A673 (cell line): ENCODE measurements at places on chromosomes 12 and 14.

DNA sequence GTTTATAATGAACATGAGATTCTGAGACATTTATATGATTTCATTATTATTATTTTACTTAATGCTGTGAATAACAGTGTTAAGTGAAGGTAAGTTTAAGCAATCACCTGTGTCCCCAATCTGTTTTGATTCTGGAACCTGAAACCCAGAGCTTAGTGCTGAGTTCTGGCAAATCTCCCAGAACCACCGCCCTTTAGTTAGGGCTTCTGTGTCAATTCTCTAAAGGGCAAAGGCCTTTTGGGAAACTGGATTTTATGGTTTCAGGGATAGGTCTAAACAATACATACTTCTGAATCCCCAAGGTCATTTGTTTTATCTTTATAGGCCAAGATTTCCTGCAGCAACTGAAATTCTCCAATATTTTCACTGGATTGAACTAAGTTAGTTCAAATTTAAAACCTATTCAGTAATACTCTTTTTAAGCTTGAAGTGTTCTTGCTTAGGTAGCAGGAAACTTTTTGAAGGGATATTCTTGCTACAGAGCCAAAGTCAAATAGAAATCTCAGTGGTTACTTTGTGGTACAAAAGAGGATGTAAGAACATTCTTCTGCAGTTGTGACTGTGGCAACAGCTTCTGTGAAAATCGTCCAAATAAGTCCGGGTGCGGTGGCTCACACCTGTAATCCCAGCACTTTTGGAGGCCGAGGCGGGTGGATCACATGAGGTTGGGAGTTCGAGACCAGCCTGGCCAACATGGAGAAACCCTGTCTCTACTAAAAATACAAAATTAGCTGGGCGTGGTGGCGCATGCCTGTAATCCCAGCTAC lies 10.0 kb upstream of the PKP2 start:
- DNase-seq, result no peak

DNA sequence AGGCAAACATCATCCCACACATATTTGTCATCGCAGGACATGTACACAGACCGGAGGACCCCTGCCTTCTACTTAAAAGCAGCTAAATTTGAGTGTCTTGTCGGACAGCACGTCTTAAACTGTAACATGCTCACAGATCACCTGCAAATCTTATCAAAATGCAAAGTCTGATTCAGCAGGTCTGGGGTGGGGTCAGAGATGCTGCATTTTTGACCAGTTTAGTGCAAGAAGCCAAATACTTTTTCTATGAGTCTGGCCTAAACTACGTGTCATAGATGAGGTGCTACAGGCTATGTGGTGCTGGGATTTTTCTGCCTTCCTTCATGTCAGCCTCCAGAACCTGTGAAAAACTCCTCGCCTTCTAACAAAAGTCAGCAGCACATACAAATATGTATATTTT lies 178.8 kb upstream of the LHX5 start:
- DNase-seq, result no peak

- DNase-seq, result peak; percentile 91
Measured at GRCh38 chr14:69129264-69129880, 23.5 kb downstream of the DCAF5 start.

DNA sequence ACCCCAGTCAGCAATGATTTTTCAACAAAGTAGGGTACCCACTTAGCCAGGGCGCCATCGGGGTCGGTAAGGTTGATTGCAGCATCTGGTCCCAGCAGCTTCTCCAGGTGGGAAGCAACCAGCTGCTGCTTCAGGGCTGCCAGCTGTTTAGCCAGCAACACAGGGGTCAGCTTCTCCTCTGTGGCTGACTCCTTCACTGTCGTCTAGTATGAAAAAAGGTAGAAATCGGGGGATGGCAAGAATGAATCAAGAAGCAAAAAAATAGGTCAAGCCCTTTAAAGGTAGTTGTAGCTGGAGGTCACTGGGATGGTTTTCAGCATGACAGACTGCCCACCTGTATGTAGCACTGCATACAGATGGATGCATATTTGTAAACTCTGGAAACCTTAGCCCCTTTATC lies 11.6 kb downstream of the MBD6 start:
- no peak for DNase-seq

- peak; percentile 80 for DNase-seq
Measured at GRCh38 chr12:104456417-104456949, at the start of gene CHST11. CHST11 (plus strand) TSS chr12:104456948.

- DNase-seq, result no peak
Measured at GRCh38 chr14:37515771-37516170, 79.3 kb downstream of the FOXA1 start.

GRCh38 chr12:131131808-131132117 lies 178.1 kb downstream of the ADGRD1 start:
- no peak for DNase-seq

GRCh38 chr12:81542065-81543010 lies 216.8 kb downstream of the PPFIA2 start:
- DNase-seq, result no peak

GRCh38 chr12:56877195-56878009 lies 56.8 kb downstream of the SDR9C7 start:
- DNase-seq, result no peak

GRCh38 chr14:52391881-52392615 lies 77.9 kb downstream of the PTGER2 start:
- DNase-seq, result no peak

DNA sequence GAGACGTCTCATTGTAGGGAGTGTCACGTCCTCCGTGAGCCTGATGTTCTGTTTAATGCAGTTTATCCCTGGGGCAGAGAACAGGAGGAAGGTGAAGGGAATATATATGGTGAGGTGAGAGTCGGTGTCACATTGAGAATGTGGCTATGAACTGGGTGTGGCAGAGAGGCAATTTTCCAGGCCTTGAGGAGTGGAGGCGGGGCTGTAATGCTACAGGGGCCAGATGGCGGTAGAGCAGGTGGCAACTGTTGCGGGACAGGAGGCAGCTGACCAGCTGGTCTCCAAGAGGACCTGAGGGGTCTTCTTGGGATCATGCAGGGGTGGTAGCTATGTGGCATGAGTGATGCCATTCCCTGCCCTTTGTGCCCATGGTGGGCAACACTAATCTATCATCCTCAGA lies 59.6 kb downstream of the CACNA1C start:
- no peak for DNase-seq

DNA sequence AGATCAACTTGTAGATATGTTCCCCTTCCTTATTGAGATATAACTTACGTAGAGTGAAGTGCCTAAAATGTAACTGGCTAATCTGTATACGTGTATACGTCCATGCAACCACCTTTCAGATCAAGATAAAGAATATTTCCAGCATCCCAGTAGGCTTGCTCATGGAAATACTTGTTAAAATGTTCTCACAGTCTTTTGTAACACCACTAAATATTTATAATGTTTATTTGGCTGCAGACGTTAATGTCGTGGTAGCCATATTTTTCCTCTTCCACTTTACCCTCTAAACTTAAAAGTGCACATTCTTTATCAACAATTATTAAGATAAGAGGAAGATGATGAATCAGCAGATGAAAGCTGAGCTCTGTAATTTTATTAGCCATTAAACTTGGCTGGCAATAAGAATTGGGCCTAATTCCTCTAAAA lies 447.4 kb downstream of the AEBP2 start:
- no peak for DNase-seq

DNA sequence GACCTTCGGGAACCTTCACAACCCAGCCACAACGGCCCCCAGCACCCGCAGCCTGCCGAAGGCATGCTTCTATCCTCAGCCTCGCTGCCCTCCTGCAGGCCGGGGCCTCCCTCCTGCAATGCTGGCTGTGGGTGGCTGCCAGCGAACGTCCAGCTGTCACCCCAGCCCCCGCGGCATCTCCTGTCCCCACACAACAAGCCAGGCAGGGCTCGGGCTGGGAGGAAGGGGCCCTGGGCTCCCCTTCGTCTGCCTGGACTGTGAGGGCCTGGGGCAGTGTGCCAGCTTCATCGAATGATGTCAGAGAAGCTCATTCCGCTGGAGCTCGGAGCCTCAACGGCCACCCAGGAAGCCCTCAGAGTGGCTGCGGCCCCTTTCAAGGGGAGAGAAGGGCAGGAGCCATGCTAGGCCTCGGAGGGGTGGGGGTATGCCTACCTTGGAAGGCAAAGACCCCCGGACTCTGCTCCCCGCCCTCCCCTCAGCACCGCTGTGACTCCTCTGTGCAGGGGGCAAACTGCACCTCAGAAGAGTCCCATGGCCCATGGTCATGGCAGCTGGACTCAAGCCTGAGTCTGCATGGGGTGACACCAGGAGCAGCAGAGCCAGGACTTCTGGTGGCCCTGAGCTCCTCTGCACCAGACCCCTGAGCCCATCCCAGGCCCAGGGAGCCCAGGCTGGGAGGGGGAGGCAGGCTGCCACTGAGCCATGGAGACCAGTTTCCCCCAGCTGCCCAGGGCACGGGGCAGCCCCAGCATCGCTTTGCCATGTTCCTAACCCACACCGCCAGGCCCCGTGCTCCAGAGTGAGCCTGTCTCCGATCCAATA lies 24.7 kb upstream of the C14orf180 start:
- DNase-seq, result no peak

- peak; percentile 9 for DNase-seq
Measured at GRCh38 chr14:42626986-42627385, 1020.3 kb downstream of the LRFN5 start.

DNA sequence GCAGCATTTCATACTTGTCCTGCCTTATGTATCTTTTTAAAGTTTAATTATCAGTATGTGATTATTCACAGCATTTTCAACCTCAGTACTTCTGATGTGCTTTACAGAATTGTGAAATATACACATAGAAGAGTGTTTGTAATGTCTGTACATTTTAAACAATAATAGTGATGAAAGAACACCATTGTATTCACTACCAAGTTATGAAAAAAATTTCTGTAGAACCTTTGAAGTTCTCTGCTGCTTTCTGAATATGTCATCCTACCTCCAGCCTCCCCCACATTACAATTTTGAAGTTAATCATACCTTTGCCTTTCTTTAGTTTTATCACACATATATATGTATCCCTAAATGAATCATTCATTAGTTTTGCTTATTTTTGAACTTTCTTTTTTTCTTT lies 24.8 kb downstream of the FRMD6 start:
- no peak for DNase-seq

DNA sequence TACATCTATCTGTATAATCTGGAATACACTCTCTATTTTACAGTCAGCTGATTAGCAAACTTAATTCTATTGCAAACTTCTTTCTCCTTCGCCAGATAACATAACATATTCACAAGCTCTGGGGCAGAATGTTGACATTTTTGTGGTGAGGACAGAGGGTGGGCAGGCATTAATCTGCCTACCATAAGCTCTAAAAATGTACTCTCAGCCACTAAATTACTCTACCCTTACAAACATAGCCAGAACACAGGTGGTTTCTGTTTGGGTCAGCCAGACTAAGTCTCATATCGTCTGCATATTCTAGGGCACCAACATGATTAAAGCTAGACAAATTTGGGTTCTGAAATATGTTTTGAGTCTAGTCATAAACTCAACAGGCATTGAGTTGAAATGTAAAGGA lies 90.1 kb downstream of the SLC6A15 start:
- DNase-seq, result no peak

- no peak for DNase-seq
Measured at GRCh38 chr14:103273745-103274615, 60.1 kb upstream of the EIF5 start.

- DNase-seq, result no peak
Measured at GRCh38 chr14:62206456-62206855, 444.2 kb downstream of the SNAPC1 start.

DNA sequence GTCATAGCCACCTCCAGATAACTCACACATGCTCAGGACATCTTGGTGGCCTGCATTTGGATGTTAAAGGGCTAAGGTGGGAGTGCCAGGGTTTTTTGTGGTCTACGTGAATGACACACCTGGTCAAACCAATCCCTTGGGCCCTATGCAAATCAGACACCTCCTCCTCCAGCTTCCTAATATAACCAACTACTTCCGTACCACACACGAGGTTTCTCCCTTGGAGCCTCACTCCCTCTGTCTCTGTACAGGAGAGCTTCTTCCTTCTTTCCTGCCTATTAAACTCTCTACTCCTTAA lies 19.6 kb downstream of the APOBEC1 start:
- no peak for DNase-seq

DNA sequence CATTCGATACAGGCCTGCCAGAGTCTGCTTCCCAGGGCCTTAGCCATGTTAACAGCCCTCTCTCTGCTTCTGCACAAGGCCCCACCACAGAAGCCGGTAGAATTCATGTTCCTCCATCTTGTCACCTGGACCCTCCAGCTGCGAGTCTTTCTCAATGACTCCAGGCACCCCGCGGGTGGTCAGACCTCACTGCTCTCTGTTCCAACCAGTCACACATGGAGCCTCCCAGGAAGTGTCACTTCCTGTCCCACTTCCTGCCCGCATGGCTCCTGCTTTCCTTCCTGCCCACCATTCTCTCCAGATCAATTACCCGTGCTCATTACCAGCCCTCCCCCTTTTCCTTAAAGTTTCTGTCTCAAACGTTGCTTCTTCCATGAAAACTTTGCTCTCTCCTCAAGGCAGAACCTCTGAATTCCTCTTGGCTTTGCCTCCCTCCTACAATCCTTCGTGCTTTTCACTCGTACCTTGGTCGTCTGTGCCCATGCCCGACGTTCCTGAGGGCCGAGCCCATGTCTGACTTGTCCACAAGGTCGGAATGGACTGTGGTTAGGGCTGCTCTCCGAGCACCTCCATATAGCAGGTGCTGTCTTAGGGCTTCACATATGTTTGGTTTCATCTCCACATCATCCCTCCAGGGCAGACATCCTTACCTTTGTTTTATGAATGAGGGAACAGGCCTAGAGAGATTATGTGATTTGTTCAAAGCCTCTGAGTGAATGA lies 172.1 kb downstream of the TSPAN9 start:
- peak; percentile 91 for DNase-seq

DNA sequence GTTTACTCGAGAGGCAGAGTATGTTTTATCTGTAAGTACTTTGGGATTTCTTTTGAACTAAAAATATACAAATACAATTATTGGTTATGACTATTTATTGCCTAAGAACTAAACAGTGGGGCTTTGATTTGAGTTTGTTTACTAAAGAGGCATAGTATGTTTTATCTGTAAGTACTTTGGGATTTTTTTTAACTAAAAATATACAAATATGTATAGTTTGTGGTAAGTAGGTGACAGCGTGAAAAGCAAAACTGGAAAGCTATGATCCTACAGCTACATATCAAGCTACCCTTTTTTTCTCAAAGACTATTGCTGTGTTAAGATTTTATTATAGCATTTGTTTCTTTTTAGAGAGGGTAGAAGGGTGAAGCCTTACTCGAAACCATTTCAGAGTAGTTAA lies 171.0 kb downstream of the RAD51B start:
- DNase-seq, result no peak

DNA sequence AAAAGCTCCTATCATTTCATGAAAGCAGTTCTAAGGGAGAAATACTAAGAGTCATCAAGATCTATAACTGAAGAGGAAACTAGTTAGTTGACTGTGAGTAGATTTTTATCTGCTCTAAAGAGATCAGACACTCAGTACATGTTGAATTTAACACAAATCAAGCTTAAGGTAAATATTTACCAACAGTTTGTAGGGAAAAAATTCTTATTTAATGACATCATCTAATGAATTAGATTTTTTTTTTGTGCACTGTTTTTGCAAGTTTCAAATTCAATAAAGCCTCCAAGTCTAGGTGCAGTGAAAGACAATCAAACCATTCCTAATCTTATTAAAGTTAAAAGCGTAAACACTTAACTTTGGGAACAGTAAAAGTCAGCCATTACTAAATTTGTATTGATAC lies 93.0 kb upstream of the PRKD1 start:
- no peak for DNase-seq

GRCh38 chr12:92107094-92107493 lies 38.6 kb downstream of the BTG1 start:
- DNase-seq, result no peak
